Left cardiac atrium (tissue), 4 donors: ENCODE measurements at places on chromosomes 12 and 14.

- DNase-seq = no peak
Observed at GRCh38 chr14:81382517-81383225, 17.5 kb downstream of the STON2 start.

DNA sequence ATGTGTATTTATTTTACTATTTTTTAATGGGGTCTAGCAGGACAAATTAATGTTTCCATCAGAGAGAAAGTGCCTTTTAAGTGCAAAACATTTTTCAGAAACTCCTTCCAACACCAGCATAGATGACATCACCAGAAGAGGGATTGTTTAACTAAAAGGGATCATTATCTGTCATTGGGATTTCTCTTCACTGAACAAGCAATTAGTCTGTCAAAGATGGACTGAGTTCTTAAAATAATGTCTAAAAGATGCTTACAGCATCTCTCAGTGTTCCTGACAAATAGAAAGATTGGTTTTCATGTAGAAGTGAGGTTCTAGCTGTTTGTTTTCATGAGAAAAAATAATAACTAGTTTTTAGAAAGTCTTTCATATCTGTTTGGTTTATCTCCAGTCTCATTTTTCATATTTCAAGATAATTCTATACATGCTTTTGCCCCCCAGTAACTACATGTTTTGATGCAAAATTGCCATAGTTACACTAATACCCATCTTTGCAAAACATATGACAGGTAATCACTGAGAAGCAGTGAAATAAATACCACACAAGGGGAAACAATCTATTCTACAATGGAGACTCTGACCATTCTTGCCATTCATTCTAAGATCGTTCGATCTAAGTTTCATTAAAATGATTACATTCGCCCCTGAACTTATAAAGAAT is 850.3 kb downstream of the GALC start:
- no peak for DNase-seq

- no peak for DNase-seq
Observed at GRCh38 chr14:84825481-84826251, 704.3 kb upstream of the FLRT2 start.

DNA sequence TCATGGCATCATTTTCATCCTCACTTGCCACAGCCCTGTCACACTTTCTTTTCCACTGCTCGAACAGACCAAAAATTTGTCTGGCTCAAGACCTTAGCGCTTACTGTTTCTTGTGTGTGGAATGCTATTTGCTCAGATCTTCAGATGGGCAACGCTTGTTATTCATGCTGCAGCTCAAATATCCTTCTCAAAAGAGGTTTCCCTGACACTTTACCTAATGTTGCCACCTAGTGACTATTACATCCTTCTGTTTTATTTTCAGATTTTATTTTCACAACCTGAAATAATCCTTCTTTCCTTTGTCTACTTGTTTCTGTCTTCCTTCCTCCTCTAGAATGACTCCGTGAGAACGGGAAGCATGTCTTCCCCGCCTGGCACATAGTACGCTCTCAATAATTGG is 5.6 kb downstream of the FBXO33 start:
- DNase-seq = no peak

DNA sequence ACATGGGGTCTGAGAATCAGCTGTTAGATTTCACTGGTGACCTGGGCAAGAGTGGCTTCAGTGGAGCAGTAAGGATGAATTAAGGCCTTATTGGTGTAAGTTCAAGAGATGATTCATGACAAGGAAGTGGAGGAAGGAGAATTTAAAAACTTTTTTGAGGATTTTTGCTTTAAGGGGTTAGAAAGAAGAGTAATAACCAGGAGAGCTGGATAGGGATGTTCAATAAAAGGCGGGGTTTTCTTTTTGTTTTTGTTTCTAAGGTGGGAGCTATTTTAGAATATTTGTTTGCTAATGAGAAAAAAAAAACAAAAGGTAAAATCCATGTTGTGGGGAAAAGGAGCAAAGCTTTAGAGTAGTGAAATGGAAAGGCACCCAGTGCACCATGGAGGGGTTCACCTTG is 15.2 kb upstream of the TUBA1B start:
- no peak for DNase-seq

GRCh38 chr12:89390802-89391673 is 38.7 kb upstream of the DUSP6 start:
- DNase-seq = no peak

- DNase-seq = no peak
Observed at GRCh38 chr14:87349921-87350320, 643.1 kb downstream of the GALC start.

DNA sequence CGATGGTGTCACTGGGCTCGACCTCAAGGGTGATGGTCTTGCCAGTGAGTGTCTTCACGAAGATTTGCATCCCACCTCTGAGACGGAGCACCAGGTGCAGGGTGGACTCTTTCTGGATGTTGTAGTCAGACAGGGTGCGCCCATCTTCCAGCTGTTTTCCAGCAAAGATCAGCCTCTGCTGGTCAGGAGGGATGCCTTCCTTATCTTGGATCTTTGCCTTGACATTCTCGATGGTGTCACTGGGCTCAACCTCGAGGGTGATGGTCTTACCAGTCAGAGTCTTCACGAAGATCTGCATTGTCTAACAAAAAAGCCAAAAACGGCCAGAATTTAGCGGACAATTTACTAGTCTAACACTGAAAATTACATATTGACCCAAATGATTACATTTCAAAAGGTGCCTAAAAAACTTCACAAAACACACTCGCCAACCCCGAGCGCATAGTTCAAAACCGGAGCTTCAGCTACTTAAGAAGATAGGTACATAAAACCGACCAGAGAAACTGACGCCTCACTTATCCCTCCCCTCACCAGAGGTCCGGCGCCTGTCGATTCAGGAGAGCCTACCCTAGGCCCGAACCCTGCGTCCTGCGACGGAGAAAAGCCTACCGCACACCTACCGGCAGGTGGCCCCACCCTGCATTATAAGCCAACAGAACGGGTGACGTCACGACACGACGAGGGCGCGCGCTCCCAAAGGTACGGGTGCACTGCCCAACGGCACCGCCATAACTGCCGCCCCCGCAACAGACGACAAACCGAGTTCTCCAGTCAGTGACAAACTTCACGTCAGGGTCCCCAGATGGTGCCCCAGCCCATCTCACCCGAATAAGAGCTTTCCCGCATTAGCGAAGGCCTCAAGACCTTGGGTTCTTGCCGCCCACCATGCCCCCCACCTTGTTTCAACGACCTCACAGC is 717 bp downstream of the UBC start:
- peak; percentile 88 for DNase-seq

DNA sequence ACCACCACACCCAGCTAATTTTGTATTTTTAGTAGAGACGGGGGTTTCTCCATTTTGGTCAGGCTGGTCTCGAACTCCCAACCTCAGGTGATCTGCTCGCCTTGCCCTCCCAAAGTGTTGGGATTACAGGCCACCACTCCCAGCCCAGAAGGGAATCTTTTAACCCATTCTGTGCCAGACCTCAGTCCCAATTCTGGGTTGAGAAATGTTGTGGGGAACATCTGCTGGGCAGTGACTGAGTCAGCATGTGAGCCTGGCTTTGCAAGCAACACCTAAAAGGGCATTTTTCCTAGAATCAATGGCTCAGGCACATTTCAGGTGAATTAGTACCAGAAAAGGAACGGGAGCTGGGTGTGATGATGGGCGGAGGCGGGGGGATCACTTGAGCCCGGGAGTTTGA is 7.6 kb upstream of the SPATS2 start:
- DNase-seq = no peak

DNA sequence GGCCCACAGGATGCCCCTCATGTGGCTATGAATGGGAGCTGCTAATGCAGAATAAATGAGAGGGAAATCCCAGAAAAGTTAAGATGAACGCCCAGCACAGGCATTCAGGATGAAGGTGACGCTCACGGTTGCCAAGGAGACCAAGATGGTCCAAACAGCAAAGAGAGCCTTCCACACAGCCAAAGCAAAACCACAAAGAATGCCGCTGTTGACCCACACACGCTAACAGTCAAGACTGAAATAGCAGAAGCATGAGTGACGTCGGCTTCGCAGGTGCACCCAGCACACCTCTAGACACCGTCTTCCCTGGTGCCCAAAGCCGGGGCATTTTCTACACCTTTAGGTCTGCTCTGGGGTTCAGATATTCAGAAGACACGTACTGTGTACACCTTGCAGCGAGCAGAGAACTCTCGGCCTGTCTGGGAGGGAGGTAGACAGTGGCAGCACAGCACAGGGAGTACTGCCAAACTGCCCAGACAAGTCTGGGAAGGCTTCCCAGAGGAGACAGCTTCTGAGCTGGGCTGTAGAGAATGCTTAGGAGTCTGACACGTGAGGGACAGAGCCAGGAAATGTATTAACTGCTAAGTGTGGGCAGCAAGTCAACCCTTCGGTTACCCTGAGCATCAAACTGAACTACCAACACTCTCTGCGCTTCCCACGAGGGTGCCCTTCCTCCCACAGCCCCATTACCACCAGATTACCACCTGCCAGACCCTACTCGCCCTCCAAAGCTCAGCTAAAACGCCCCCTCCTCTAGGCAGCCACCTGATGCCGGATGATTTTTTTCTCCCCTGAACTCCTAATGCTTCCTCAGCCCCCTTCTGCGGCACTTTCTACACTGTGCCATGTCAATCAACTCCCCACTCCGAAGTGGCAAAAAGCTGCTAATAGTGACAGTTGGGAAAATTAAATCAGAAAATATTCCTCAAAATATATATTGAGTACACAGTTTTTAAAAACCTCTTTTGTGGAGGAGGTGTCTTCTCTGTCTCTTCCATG is 50.1 kb downstream of the CCDC88C start:
- DNase-seq = no peak

- DNase-seq = no peak
Observed at GRCh38 chr14:84541018-84541417, 988.9 kb upstream of the FLRT2 start.

GRCh38 chr12:122368361-122369073 is 54.0 kb downstream of the CLIP1 start:
- DNase-seq = no peak

DNA sequence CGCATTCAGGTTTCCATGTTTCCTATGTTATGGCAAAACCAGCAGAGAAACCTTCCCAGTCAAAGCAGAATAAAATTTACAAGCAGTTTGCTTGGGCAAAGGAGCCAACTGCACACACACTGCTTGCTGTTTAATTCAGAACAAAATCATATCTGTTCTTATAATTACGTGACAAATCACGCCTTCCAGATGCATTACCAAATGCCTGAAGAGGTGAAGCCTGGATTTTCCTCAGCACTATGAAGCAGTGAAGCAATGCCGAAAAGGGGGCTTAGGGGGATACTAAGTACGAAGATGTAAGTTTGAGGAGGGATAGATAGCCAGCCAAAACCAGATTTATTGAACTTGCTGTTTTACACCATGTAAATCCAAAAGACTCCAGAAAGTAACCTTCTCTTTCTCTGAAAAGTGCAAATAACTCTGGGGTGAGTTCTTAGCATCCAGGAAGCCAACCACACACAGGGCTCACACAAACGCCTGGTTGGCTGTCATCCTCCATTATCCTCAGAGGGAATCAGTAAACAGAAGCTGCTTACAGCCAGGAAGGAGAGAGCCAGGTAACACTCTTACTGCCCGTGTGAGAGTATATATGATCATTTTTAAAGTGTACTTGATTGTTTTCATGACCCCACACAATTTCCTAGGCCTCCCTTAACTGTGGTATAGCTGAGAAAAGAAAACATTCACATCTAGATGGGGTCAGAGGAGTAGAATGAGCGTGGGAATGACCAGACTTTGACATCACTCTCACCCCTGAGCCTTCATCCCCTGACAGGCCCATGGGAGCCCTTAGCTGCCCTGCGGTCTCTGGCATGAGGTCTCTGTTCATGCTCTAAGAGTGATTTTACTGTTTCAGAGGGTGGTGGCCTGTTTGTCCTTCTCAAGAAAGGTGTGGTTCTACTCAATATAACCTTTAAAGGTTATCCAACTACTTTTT is 442.5 kb downstream of the EGLN3 start:
- no peak for DNase-seq

DNA sequence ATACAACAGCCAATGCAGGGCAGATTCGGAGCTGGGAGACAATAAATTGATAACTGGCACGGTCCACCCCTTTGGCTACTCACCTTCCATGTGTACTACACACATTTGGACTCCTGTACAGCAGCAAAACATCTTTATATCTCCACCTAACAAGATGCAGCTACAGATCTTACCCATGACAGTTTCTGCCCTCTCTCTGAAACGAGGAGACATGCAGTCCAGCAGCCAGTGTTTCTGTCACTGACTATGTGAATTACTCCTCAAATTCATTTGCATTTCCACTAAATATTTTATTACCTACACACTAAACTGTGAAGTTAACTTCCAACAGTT is 58.7 kb upstream of the BEGAIN start:
- no peak for DNase-seq
